Activated T-helper 2 cell treated with anti-CD3 and anti-CD28 coated beads, Interferon-gamma antibody, Interleukin-2, Interleukin-4, amounts not matched to agents 10 μg/mL and 5 μg/mL and 100 μg/mL, durations not matched to agents 14 hours and 24 hours and 36 hours (primary cell): ENCODE measurements at places on chromosomes 4 and X. TPM values are rescaled to one million over a fixed set of nuclear protein-coding genes. Genes with fewer than 3 reads are reported as not detected.

- no peak for DNase-seq
These were observed 82.3 kb downstream of the DNAAF6 start for GRCh38 chrX:107288676-107289075.

DNA sequence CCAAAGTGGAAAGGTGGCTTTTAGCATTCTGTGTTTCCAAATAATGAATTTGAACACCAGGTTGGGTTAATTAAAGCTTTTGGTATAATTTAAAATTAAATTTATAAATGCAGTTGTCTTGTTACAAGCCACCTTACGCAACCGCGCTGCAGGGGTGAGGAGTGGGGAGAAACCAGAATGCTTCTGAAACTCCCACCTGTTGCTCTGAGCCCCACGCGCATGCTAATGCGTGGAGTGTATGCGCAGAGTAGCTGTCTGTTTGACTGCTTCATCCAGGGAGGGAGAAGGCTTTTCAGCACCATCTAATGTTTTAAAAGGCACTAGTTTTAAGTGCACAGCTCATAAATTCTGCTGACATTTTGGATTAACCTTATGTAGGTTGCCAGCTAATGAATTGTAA, 12.5 kb downstream of the OGT start:
- no peak for DNase-seq

The NUP62CL gene
- total RNA-seq: 1.3 and 1.4 TPM in 2 replicates

The PSAPL1 gene
- not detected in 2 replicates for total RNA-seq

The SRPX gene
- not detected in 2 replicates for total RNA-seq

The STATH gene
- total RNA-seq: not detected in 2 replicates
